ENCODE measurements at places on chromosomes 3 and 15.

DNA sequence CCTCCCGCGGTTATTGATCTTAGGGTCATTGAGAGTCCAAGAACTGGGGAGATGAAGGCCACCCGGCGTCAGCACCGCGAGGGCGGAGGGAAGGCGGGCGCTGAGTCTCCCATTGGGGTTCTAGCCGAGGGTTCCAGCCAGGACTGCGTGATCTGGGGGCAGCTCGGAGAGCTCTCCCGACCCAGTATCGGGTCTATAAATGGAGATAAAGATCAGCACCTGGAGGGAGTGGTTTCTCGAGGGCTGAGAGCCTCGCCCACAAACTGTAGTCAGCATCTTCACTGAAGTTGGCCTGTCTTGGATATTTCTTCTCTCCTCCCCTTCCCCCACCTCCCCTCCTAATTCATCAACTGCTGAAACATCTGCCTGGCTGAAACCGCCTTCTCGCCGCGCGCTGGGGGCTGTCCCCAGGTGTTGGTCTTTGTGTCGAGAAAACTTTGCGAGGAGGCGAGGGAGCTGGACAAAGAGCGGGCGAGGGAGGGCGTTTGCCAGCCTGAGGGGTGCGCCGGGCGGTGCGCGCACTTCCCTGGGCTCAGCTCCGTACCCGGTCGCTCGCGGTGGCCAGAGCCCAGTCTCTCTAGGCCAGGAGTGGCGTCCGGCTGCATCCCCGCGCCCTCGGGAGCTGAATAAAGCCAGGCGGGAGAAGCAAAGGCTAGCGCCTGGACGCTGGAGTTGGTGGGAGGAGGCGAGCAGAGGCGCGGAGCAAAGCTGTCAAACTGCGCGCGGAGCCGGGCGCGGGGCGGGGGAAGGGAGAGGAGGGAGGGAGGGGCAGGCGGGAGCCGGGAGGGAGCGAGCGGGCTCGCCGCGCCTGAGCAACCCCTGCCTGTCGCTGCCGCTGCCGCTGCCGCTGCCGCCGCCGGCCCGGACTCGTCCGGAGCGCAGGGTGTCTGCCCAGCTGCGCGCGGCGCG lies at the start of gene ST8SIA2:
Gene ST8SIA2 (plus strand): TSS at position 811 of the 909 bp plus-strand sequence. CDS start 184 bp downstream, outside the sequence.
- DNase-seq: no peak

DNA sequence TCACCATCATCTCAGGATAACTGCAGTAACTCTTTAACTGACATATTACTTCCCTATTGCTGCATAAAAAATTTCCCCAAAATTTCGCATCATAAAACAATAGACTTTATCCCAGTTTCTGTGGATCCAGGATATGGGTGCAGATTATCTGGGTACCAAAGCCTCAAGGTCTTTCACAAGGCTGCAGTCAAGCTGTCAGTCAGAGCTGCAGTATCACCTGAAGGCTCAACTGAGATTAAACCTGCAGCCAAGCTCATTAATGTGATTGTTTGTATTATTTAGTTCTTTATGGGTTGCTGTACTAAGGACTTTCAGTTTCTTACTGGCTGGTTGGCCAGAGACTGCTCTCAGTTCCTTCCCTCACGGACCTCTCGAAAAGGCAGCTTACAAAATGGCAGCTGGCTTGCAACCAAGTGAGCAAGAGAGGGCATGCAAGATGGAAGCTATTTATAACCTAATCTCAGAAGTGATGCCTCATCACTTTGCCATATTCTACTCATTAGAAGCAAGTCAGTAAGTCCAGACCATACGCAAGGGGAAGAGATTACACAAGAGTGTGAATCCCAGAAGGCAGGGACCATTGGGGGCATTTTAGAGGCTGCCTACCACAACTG lies 54.9 kb downstream of the DCUN1D1 start:
- peak; percentile 51 for DNase-seq

- no peak for DNase-seq
These were observed 123.0 kb downstream of the PTPRG start for GRCh38 chr3:61684386-61684785.

- no peak for DNase-seq
These were observed 1.9 kb upstream of the ARL6IP5 start for GRCh38 chr3:69082805-69083204.

GRCh38 chr3:56764904-56765547 lies 36.7 kb downstream of the ARHGEF3 start:
- no peak for DNase-seq

DNA sequence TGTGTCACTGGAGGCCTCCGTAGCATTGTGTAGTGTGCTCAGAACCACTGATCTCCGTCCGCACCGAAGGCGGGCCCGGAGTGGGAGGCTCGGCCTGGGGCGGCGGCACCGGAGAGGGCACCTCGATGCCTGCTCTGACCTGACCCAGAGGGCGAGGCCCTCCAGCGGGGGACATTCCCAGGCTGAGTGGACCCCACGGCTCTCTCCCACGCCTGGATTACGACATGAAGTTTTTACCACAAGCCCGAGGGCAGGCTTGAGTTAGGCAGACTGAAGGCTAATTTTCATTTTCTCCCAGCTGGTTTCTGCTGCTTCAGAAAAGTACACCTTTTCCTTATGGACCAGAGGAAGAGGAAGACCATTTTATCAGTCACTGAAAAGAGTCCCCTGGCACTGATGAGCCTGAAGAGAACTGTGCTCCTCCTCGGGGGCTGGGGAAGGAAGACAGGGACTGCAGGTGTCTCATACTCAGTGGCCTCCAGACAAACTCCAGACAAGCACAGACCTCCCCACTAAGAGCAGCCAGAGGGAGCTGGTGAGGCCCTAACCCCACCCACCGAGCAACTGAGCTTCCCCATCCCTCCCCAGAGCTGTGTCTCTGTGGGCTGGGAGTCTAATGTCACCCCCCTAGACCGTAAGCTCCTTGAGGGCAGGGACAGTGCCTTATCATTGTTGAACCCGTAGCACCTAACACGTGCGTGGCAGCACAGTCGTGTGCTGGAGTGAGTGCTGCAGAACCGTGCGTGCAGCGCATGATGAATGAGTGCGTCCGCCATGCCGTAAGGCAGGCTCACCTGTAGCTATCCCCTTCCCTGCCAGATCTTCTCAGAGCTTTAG lies 74.5 kb upstream of the BLM start:
- no peak for DNase-seq

- DNase-seq: no peak
These were observed 43.0 kb upstream of the MEIS2 start for GRCh38 chr15:37143351-37143750.

DNA sequence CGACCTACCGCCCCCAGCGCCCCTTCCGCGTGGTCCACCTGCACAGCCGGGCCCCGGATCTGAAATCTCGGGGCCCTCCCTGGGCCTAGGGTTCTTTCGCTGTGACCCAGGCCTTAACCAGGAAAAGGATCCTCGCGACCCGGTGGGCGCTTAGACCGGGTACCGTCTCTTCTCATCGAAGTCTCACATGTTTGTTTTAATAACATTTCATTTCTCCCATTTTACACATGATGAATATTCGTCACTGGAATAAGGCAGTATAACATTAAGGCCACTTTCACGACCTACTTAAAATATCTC lies 277 bp upstream of the DALRD3 start:
- DNase-seq: no peak

- no peak for DNase-seq
These were observed 15.7 kb upstream of the RPLP1 start for GRCh38 chr15:69436951-69437350.

GRCh38 chr3:27431116-27431515 lies 53.1 kb downstream of the SLC4A7 start:
- no peak for DNase-seq

GRCh38 chr3:16462679-16463078 lies 50.8 kb downstream of the RFTN1 start:
- no peak for DNase-seq

DNA sequence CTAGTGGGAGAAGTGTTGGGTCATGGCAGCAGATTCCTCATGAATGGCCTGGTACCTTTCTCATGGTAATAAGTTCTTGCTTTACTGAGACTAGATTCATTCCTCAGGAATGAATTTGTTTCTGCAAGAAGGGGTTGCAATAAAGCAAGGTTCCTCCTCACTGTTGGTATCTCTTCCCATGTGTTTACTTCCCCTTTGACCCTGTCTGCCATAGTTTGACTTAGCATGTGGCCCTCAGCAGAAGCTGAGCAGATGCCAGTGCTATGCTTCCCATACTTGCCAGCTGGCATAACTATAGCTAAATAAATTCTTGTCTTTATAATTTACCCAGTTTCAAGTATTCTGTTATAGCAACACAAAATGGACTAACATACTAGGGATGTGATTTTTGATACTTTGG lies 163.6 kb upstream of the COL8A1 start:
- no peak for DNase-seq

DNA sequence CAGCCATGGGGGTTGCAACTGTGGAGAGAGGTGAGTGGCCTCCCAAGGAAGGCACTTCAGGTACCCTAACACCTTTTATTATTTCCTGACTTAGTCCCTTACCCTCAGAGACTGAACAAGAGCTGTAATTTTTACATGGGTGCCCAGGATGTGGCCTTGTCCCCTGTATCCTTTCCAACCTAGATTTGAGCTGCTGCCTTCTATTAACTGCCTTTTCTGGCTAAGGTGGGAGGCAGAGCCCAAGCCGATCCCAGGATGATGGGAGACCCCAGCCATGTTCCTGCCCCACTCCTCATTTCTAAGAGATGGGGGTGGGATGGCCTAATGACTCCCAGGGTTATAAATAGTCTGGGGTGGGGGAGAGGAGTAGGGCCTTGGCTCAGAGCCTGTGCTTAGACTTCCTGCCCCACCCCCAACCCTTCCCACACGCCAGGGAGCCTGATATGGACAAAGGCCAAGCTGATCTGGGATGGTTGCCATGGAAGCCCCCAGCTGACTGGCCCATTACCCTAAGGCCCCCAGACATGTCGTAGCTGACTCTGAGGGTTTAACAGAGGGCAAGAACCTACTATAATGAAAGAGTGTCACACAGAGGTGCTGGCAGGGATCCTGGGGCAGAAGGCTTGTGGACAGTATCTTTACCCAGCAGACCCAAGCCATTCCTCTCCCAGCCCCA lies 1.9 kb downstream of the KLHDC8B start:
- DNase-seq: peak; percentile 75

DNA sequence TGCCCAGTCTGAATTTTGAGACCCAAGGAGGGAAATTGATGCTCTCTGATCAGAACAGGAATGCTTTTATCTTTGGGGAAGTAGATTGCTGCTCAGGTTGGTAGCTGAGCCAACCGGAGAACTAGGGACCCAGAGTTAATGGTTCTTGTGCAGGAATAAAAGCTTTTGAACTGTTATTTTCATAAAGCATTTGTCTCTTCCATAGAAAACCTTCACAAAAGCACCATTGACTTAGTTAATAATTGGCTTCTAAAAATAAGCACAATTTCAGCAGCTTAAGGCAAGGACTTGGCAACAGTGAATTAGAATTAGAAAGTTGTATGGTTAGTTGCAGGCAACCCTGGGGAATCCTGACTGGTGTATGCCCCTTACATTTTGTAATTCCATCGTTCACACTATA lies 53.8 kb downstream of the MAP2K1 start:
- DNase-seq: no peak

- DNase-seq: no peak
These were observed 127.3 kb upstream of the THBS1 start for GRCh38 chr15:39453620-39454019.

DNA sequence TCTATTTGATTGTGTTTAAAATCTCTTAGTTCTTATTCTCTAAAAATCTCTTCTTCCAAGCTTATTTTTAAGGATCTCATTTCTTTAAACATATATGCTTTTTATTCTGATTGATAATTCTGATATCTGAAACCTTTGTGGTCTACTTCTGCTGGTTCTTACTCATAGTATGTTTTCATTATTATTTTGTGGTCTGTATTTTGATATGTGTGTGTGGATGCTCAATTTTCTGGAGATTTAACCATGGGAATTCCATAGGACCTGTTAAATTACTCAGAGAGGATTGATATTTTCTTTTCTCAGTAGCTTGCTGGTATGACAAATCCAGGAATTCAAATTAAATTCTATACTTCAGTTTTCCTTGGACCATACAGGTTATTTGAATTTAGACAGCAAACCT lies 14.7 kb upstream of the HHLA2 start:
- no peak for DNase-seq

DNA sequence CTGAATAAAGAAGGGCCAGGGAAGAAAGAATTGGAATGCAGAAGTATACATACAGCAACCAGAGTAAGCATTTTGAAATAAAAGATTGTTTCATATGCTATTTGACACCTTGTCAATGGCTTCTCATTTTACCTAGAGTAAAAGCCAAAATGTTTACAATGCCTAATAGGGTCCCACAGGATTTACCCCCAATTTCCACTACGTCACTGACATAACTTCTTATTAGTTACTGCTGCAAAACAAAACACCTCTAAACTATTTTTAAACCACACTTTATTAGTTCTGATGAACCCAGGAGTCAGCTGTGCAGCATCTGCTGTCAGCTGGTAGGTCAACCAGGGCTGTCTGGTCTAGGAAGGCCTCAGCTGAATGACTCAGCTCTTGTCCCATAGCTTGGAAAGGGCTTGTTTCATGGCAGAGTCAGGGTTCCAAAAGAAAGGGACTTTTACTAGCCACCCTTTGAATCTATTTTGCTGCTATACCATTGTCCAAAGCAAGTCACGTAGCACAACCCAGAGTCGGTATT lies 945.1 kb downstream of the EPHA3 start:
- DNase-seq: no peak

- peak; percentile 84 for DNase-seq
These were observed 91.1 kb upstream of the KLF13 start for GRCh38 chr15:31235311-31236183.

GRCh38 chr3:132256989-132257388 lies 60.2 kb upstream of the ACP3 start:
- DNase-seq: no peak

- no peak for DNase-seq
These were observed 745.5 kb downstream of the NR2F2 start for GRCh38 chr15:97076011-97076410.

DNA sequence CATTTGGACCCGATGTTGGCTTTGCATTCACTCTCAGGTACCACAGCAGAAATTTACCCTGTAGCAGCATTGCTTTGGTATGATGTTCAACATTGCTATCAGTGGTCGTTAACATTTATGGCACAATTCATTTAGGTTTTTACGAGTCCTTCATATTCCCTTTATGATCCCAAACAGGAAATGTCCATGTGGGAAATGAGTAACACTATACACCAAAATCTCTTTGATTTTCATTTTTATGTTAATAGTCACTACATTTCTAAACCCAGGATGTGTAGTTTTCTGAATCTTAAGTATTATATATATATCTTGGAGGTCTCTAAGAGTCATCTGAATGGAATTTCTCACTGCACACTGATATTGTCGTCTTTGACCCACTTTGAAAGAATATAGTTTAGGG lies 78.5 kb upstream of the RBMS3 start:
- no peak for DNase-seq

- no peak for DNase-seq
These were observed 1233.1 kb upstream of the ALCAM start for GRCh38 chr3:104133630-104134029.

GRCh38 chr3:23444386-23444785 lies 241.3 kb downstream of the UBE2E2 start:
- DNase-seq: no peak

DNA sequence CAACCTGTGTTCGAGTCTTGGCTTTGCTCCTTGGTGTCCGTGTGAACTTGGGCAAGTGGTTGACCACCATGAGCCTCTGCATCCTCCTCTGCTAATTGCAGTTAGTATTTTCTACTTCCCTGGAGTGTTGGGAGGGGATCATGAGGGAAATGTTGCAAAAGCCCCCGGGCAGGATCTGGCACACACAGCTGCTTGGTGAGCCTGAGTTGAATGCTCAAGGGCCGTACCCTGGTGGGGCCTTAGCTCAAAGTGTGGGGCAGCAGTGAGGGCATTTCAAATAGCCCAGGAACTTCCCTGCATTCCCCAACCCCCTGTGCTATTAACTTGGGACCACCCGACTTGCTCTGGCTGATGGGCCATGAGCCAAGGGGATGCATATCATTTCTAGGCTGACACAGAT lies 94.9 kb upstream of the SLC6A11 start:
- DNase-seq: no peak

All from Right ventricle myocardium superior (tissue), 1 donor.